ENCODE measurements at places on chromosomes 4 and X.

DNA sequence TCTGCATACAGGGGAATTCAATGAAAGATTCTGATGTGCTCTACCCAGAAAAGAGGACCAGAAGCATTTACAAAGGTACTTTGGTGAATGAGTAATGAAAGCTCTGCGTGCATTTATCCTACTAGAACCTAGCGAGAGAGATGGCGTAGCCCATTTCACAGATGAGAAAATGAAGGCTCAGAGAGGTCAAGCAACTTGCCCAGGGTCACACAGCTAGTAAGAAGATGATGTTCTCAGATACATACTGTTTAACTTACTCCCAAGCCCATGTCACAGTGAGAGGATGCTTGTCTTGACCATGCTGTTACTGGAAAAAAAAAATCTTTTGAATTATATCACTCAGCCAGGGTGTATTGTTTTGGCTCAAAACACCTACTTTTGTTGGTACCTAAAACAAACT, 317.3 kb downstream of the LDB2 start:
- no peak for DNase-seq

- no peak for DNase-seq
Observed at GRCh38 chr4:181677201-181677600, 566.0 kb upstream of the TENM3 start.

GRCh38 chr4:1321946-1322650, 24.9 kb upstream of the UVSSA start:
- DNase-seq, result no peak

DNA sequence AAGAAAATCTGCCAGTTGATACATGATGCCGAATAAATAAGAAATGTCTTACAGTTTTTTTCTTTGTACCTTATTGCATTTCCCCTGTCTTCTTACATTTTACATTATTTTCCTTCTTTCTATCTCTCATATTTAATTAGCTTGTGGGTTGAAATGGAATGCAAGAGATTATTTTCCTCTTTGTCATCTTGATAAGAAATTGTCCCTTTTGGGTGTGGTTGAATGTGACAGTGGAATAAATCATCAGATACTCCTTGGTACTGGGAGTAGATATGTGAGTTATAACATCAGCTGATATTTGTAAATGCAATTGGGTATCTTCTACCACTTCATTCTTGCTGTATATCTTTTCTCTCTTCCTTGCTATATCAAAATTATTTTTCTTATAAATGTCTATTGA, 997.4 kb downstream of the RAPGEF2 start:
- DNase-seq, result no peak

DNA sequence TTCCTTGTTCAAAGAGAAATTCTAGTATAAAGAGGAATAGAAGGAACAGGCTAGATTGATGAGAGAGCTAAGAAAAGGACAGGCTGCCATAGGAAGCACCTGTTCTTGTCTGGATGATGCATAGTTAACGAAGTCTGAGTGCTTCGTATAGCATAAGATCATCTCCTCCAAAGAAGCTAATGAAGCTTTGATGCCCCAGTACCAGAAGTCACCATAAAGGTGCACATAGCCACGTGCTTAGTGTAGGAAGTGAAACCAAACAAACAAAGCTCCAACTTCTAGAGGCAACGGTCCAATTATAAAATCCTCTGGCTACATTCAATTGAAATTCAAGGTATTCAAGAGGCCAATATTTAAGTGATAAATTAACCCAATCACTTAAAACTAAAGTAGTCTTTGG, 31.0 kb downstream of the AFAP1 start:
- DNase-seq, result no peak

GRCh38 chr4:22031423-22031822, 82.9 kb upstream of the KCNIP4 start:
- DNase-seq, result no peak

All from AG04449 (cell line).